GOT3 (cell line): ENCODE measurements at places on chromosomes 1 and 21.

GRCh38 chr1:84442256-84442655 lies 36.8 kb upstream of the RPF1 start:
- DNase-seq = no peak

DNA sequence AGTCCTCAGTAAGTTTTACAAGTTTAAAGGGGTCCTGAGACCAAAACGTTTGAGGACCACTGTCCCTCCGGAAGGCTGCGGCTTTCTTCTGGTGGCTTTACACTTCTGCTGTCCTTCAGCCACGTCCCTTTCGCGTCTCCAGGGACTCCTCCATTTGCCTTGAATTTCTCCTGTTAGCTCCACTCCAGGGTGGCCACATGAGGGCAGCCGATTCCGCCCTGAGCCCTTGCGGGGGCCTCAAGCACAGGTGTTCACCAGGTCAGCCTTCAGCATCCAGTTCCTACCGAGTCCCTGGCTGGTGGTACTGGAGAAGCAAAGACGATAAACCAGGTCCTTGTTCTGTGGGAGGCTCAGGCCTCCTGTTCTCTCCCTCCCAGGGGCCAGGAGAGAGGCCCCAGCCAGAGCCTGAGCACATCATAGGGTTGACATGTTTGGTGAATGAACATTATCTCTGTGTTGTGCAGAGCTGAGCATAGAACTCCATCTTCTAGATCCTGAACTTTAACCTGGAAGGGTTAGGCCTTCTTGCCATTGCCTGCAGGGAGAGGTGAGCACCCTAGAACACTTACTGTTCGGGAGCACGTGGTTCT lies 27.4 kb upstream of the COQ8A start:
- no peak for DNase-seq

GRCh38 chr1:25685938-25686665 lies 69.5 kb downstream of the MAN1C1 start:
- DNase-seq = no peak

- no peak for DNase-seq
Measured at GRCh38 chr1:235022981-235023710, 105.5 kb downstream of the TOMM20 start.

- DNase-seq = no peak
Measured at GRCh38 chr1:157540852-157541251, 11.5 kb downstream of the FCRL5 start.

DNA sequence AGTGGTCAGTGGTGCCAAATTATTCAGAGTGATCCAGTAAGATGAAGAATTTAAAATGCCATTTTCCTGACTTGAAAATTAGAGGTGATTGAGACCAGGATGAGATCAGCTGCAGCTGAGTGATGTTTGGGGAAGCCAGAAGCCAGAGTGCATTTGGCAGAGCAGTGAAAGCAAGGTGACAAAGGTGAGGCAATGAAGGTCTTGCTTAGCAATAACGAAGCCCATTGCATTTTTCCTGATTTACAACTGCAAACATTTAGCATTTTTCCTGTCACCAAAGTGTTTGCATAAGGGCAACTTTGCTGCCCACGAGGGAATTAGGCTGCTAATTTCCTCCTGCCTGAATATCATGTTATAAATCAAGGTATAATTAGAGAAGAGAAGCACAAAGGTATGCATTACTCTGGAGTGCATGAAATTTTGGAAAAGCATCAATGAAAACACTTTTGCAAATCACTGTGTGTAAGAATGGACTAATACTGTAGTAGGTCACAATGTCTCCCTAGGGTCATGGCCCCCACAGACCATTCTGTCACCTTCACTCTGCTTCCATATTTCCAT lies 188.2 kb upstream of the LYPLAL1 start:
- DNase-seq = no peak

GRCh38 chr1:169112241-169112640 lies 5.8 kb downstream of the ATP1B1 start:
- DNase-seq = no peak

- DNase-seq = no peak
Measured at GRCh38 chr1:6948861-6949260, 163.6 kb downstream of the CAMTA1 start.
